ENCODE measurements at places on chromosomes 2 and 18.

DNA sequence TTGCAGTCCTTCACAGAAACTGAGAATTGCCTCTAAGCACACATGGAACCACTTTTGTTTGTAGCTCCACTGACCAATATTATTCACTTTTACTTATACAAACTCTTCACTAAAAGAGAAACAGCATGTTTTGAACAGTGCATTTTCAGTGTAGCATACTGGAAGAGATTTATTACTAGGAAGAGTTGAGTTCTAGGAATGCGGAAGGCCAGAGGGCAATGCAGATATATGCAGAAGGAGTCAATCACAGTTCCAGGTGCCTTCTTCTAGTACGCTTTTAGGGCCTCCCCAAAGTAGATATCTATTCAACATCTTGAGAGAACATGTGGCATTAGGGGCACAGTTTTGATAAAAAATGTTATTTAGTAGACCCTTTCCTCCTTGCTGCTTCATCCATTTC, 1654.0 kb upstream of the ZEB2 start:
- no peak for DNase-seq

DNA sequence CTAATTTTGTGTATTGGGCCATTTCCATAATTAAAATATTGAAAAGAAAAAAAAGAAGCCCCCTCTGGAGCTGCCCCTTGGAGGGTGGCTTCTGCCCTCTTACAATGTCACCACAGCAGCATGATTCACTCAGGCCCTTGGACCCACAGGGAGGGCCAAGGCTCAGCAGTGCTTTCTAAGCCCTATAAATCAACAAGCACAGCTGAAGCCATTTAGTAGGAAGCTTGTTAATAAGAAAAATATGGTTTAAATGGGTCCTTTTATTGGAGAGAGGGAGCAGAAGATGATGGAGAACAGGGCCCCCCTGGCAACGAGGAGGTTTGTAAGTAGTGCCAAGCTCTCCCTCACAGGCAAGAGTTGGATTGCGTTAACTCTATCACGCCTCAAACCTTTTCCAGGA, 107.6 kb upstream of the FZD7 start:
- DNase-seq: no peak

- DNase-seq: no peak
Measured at GRCh38 chr2:86673986-86674670, 46.0 kb upstream of the RMND5A start.

GRCh38 chr2:204078003-204078698, 141.6 kb downstream of the ICOS start:
- DNase-seq: no peak

- no peak for DNase-seq
Measured at GRCh38 chr2:151833984-151834383, 5.8 kb upstream of the ARL5A start.

DNA sequence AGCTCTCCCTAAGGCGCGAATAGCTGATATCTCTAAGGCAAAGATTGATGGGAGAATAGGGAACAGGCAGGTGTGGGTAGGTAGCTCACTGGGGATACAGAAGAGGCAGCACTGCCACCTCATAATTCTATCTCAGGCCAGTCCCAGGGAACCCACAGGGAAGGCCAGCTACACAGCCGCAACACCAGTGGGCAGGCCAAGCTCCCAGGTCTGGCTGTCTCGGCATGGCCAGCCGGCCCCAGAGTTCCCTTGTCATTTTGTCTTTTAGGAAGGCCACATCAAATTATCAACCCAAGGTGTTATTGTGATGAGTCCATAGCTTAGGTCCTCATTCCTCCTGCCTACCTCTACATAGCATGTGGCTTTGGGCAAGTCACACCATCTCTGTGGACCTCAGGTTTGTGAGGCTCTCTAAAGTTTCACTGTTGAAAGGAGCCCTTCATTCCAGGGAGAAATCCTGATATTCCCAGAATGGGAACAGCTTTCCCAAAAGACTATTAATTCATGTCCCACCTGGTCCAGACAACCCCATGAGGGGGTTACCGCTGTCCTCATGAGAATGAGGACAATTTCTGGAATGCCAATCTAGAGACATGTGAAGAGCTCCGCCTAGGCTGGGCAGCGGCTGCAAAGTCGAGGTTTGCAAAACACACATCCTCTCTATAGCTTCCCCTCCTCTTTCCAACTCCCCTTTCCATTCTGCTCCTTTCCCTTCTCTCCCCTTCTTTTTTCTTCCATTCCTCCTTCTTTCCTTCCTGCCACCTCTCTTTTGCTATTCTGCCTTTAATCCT, 287.1 kb upstream of the ID2 start:
- no peak for DNase-seq

DNA sequence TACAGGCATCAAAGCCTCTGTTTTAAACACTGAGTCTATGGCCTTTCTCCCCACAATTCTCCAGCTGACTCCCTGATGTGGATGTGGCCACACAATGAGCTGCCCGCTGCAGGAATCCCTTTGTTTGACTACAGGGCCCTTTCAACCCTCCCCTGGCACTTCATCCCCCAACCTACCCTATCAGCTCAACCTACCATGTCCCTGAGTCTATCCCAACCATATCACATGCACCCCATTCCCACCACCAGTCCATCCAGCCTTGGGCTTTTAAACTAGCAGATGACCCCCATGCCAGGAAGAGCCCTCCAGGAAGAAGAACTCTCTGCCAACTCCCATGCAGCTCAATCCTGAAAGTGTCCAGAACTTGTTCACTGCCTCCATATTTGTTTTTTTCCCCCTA, 46.9 kb upstream of the TEX51 start:
- DNase-seq: no peak

DNA sequence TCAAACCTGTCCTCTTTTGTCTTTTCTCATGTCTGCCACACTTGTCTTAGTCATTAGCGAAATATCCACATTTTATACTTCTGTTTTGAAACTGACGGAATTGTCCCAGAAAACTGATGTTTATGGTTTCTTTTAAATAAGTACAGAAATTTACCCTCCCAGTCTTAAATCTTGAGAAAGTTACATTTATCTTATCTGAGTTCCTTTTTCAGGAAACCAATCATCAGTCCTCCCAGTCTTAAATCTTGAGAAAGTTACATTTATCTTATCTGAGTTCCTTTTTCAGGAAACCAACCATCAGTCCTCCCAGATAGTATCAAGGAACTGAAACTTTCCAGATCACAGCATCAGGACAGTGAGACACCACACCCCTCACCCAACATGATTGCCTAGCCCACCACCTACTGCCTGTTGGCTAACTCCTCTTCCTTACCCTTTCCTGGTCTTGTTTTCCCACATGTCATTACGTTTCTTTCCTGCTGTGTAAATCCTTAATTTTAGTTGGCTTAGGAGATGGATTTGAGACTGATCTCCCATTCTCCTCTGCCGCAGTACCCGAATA, 247.7 kb downstream of the PTPRM start:
- no peak for DNase-seq

DNA sequence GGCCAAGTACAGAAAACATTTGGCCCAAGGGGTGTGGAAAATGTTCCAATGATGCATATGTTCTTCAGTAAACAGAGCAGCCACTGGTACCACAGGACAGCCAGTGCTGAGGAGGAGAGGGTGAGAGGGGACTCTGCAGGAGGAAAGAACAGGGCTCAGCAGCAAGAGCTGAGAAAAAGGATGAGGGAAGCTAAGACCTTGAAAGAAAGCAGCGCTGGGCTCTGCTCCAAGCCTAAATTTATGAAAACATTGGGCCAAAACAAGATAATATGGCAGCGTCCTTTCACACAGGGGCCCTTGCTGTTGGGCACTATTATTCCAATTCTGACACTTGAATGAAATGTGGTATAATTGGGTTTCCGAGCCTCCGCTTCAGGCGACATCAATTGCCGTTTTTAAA, 939.0 kb upstream of the FANCL start:
- DNase-seq: no peak

- no peak for DNase-seq
Measured at GRCh38 chr18:22900558-22901238, 32.4 kb upstream of the RBBP8 start.

- peak; percentile 80 for DNase-seq
Measured at GRCh38 chr2:236859908-236860307, 225.8 kb upstream of the COPS8 start.

DNA sequence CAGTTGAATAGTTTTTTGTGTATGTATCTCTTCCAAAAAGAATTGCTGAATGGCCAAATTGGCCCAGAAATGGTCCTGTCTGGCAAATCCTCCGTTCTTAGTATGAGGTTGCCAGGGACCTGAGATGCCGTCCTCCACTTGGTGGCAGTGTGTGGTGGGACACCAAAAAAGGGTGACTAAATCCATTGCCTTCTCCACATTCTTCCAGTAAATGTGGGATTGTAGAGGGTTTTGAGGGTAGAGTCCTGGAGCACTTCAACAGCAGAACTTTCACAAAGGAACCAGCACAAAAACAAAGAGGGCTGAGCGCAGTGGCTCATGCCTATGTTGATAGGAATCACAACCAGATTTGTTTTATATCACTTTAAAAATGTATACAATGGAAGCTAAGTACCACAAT, 199.9 kb downstream of the BCL2 start:
- peak; percentile 20 for DNase-seq

DNA sequence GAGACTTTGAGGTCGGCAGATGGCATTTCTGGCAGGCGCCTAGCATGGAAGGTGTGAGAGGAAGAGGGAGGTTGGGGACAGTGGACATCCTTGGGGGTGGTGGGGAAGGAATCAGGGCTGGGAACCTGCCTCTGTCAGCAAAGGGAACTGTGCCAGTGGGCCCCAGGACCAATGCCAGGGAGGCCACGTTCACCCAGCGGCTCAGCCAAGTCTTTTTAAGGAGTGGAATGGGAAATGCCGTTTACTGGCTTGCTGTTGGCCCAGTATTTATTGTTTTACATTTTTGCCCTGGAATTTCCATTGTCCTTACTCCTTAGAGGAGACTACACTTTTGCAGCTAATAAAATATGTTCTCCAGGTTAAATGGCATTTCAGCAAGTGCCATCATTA, 135.2 kb downstream of the MCFD2 start:
- no peak for DNase-seq

DNA sequence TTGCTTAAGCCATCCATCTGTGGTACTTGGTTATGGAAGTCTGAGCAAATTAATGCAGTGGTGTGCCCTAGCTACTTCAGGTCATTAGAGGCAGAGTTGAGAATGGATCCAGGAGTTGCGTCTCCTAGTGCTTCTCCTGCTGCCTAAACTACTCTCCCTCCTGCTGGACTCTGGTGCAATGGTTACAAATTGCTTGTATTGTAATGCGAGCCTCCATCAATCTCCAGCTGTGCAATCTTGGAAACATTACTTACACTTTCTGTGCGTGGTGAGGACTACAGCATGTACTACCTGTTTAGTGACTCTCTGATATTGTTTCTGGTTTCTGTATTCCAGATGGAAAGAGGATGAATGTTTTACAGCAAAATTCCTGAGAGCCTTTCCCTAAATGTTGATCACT, 119.0 kb upstream of the CYRIA start:
- no peak for DNase-seq

GRCh38 chr2:190365499-190366204, 22.3 kb downstream of the INPP1 start:
- no peak for DNase-seq

GRCh38 chr2:224438726-224439125, 36.8 kb upstream of the FAM124B start:
- DNase-seq: no peak

DNA sequence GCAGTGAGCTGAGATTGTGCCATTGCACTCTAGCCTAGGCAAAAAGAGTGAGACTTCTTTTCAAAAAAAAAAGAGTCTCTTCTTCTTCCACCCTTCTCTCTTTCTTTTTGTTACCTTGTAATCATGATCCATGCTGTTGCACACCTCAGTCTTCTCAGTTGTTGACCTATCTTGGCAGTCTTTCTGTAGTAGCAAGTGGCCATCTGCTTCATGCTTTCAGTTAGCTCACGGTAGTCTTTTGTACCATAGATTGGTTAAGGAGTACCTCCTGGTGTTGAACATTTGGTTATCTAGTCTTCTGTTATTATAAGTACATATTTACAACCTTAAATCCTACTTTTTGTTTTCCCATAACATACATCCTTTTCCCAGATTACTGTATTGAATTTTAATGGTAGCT, 3.1 kb downstream of the GORASP2 start:
- no peak for DNase-seq

GRCh38 chr2:208182835-208183234, 7.0 kb downstream of the C2orf80 start:
- no peak for DNase-seq

DNA sequence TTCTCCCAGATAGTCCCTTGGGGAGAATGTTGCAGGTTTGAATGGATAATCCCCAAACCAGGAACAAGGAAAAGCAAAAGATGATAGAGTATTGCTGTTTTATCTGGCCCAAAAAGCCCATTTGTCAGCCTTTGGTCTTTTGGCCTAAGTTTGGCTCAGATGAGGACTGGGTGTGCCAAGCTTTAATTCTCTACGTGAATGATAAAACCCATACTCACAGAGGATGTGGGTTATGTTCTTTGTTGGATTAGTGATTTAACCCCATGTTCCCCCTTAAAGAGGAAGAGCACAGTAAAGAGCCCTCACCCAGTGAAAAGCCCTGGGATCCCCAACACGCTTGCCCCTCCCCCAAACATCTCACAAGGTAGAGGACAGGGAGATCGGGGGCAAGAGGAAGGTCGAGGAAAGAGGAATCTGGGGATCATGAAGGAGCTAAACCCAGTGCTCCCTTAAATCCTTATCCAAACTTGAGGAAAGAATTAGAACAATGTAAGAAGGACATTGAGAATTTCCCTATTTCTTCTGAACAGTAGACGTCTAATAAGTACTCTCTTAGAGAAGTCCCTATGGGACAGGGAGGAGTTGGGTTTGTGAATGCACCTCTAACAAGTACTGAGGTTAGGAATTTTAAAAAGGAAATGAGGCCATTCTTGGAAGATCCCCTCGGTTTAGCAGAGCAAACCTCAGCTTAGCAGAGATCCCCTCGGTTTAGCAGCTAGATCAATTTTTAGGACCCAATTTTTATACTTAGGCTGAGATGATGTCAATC, 105.0 kb downstream of the HIBCH start:
- no peak for DNase-seq

- DNase-seq: no peak
Measured at GRCh38 chr2:31384771-31385276, 29.7 kb downstream of the XDH start.

DNA sequence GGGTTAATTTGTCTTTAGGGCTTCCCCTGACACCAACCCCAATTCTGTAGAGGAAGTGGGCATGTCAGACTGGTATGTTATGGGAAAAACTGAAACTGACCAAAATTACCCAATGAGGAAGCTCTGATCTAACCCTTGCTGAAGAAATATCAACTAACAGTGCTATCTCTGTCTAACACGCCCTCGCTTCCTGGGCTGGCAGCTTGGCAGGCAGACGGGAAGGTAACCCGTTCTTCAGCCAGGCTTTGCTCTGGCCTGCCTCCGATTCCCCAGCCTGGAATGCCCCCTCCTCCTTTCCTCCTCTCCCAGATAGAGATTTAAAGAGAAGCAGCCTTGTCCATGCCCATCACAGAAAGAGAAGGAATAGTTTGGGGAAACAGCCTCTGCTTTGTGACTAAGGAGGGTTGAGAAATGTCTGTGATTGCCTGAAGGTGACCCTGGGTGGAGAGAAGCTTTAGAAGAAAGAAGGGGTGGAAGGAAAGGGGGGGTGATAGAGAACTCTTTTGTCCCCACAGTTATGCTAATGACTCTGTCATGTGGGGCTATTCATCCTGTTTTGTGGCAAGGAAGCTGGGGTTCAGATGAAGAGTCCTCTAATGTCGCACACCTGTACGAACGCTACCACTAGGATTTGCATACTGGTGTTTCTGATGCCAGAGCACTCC, 15.4 kb downstream of the HK2 start:
- no peak for DNase-seq

GRCh38 chr2:233228376-233228775, 23.1 kb upstream of the ATG16L1 start:
- no peak for DNase-seq

- no peak for DNase-seq
Measured at GRCh38 chr2:154392256-154392655, 306.2 kb upstream of the KCNJ3 start.

- no peak for DNase-seq
Measured at GRCh38 chr18:67545681-67546080, 29.2 kb upstream of the DSEL start.

Data from NT2/D1 (cell line).